ENCODE measurements at places on chromosomes 11 and 22. TPM values are rescaled to one million over a fixed set of nuclear protein-coding genes. Genes with fewer than 3 reads are reported as not detected.
A peak's percentile ranks its signal among the peaks of the same experiment; 100 is the strongest.

DNA sequence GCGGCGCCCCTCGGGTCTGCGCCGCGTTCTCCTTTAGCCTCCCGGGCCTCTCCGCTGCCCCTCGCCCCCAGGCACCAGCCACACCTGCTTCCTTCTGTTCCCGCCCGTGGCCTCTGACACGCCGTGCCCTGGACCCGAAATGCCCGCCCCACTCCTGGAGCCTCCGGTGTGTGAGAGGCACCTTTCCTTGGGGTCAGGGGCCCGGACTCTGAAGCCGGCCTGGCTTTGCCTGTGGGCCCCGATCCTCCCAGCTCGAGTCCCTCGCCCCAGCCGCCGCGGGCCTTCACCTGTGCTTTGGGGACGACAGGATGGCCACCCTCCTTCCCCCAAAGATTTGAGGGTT, 661 bp upstream of the CDPF1 start:
- DNase-seq, result no peak
- peak overlapping the region; percentile 93 for H3K4me3 ChIP-seq
- no peaks in the 10 kb centered on the region for H3K36me3 ChIP-seq
- peaks cover 25% of the 10 kb centered on the region for H3K4me1 ChIP-seq
- peak overlapping the region; percentile 84 for H3K27ac ChIP-seq

- H3K27me3 ChIP-seq, result no peaks in the 10 kb centered on the region
- DNase-seq, result no peak
- H3K4me3 ChIP-seq, result no peak overlapping the region
- H3K36me3 ChIP-seq, result peaks cover 4% of the 10 kb centered on the region
- H3K27ac ChIP-seq, result no peak overlapping the region
Observed at GRCh38 chr11:9838229-9838628, 174.4 kb downstream of the SWAP70 start.

DNA sequence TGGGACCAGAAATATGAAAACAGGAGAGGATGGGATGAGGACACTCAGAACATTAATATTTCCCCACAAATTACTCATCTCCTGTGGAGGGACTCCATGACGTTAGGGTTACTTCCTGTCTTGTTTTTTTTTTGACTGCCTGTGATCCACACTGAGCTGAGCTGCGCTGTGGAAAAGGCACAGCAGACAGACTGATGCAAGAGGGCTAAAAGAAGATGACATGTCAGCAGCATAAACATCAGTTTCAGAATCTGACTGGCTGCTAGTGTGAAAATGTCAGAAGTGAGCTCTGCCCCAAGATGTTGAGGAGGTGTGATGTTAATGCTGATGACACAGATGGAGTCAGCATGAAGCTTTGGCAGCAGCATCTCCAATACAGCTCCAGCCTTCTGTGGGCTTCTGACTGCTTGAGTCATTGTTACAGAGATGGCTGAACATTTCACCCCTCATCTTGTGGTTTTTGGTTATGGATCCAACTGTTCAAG, 286.8 kb downstream of the BLID start:
- no peaks in the 10 kb centered on the region for H3K4me1 ChIP-seq
- no peaks in the 10 kb centered on the region for H3K36me3 ChIP-seq
- H3K27ac ChIP-seq, result no peak overlapping the region
- H3K27me3 ChIP-seq, result no peaks in the 10 kb centered on the region
- no peak for DNase-seq

DNA sequence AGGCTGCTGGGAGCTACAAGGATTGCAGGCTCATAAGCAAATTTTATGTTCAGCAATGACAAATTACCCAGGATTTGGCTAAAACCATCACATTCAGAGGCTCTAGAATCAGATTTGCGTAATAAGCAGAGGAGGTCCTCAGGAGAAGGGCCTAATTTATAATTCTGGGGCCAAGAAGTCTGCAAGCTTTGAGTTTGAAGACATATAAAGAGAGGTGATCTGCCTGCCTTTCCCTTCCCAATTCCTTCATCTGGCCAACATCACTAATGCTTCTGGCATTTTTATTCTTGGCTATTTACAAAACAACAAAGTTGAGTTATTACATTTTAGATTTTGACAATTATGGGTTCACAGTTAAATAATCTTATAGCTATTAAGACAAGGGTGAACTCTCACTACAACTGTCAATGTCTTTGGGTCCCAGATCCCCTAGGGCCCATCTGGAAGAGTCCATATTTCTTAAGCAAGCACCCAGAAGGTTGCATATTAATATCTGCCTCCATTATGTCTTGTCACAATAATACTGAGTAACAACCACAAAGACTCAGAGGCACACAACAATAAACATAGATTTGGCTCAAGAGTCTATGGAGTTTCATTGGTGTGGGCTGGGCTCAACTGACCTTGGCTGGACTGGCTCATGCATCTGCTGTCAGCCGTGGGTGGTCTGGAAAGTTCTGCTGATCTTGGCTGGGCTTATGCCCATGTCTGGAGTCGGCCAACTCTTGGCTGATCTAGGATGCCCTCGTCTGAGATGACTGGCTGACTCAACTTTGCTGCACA, 67.2 kb upstream of the CD82 start:
- H3K27ac ChIP-seq, result no peak overlapping the region
- no peaks in the 10 kb centered on the region for H3K36me3 ChIP-seq
- no peak for DNase-seq
- no peaks in the 10 kb centered on the region for H3K4me1 ChIP-seq
- H3K27me3 ChIP-seq, result peaks cover 7% of the 10 kb centered on the region

DNA sequence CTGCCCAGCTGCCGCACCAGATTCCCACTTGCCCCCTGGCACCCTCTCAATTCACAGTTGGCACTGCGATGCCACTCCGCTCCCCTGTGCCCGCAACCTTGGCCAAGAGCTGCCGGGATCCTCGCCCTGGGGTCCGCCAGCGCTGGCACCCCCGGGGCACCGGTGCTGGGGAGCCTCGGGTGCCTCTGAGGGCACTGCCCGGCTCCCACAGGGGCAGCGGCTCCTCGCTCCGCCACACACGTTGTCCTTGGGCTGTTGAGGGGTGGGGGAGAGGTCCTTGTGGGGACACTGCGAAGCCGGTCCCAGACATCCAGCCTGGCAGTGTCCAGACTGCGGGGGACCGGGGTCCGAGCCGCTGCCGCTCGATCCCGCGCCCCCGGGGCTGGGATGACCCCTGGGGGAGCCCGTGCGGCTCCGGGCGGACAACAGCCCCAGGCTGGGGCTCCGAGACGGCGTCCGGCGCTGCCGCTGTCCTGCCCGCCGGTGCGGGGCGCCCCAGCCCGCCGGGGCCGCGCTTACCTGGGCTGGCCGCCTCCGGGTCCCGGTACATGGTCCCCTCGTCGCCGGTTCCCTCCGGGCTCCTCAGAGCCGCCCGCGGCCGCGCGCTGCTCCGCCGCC, 496 bp downstream of the SYT7 start:
- no peak for DNase-seq
- peaks cover 2% of the 10 kb centered on the region for H3K36me3 ChIP-seq
- no peak overlapping the region for H3K27ac ChIP-seq
- peaks cover 15% of the 10 kb centered on the region for H3K4me1 ChIP-seq
- peak overlapping the region; percentile 82 for H3K4me3 ChIP-seq

DNA sequence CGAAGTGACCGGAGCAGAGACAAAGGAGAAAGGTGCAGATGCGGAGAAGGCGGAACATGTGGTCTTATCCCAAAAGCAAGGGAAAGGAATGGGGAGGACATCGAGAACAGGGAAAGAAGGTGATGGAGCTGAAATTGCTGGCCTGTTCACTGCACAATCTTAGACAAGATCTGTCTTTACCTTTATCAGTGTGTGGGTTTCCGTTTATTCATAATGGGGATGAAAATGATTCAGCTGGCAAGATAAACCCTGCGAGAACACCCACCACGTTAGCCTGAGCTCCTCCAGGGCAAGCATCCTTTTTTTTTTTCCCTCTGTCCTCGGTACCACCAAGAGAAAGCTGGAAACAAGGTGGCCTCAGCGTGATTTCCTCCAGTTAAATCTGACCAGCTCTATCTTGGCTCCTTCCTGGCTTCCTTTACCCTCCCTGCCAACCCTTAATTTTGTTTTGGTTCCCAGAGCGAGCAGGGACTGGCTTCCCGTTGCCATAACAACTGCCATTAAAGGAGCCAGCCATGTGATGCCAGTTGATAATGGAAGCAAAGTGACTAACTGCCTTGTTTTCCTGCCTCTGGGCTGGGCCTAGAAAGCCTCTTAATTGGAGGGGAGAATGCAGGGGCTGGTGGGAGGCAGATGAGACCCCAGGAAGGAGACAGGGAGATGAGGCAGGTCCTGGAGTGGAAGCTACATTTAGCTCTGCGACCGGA, 4.2 kb downstream of the SGSM1 start:
- no peak for DNase-seq
- peaks cover 26% of the 10 kb centered on the region for H3K4me1 ChIP-seq
- peak overlapping the region; percentile 84 for H3K27ac ChIP-seq
- H3K27me3 ChIP-seq, result no peaks in the 10 kb centered on the region
- H3K4me3 ChIP-seq, result no peak overlapping the region

GRCh38 chr11:134333312-134333711, 1.5 kb downstream of the GLB1L2 start:
- H3K4me3 ChIP-seq, result peak overlapping the region; percentile 86
- no peak overlapping the region for H3K27ac ChIP-seq
- peaks cover 31% of the 10 kb centered on the region for H3K27me3 ChIP-seq
- H3K4me1 ChIP-seq, result peaks cover 11% of the 10 kb centered on the region
- DNase-seq, result no peak
- no peaks in the 10 kb centered on the region for H3K36me3 ChIP-seq

GRCh38 chr11:32312865-32313403, 122.4 kb downstream of the WT1 start:
- no peak overlapping the region for H3K27ac ChIP-seq
- no peaks in the 10 kb centered on the region for H3K36me3 ChIP-seq

DNA sequence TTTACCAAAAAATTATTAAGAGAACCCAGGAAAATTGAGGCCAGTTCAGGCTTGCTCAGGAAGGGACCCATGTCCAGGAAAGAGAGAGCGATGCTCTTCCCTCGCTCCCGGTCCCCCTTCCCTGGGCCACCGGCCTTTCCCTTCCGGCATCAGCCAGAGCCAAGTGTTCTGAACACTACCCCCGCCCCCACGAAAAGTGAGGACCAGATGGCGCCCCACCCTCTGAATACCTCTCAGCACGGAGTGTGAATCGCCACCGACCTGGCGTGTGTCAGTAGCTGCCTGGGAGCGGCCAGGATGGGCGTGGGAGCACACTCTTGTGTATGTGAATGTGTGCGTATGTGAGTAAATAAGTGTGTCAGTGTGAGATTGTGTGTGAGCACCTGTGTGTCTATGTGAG, 20.2 kb downstream of the RPS6KA4 start:
- no peak overlapping the region for H3K4me3 ChIP-seq
- H3K27me3 ChIP-seq, result peaks cover 15% of the 10 kb centered on the region
- no peak for DNase-seq
- no peaks in the 10 kb centered on the region for H3K4me1 ChIP-seq
- H3K27ac ChIP-seq, result no peak overlapping the region
- H3K36me3 ChIP-seq, result no peaks in the 10 kb centered on the region

DNA sequence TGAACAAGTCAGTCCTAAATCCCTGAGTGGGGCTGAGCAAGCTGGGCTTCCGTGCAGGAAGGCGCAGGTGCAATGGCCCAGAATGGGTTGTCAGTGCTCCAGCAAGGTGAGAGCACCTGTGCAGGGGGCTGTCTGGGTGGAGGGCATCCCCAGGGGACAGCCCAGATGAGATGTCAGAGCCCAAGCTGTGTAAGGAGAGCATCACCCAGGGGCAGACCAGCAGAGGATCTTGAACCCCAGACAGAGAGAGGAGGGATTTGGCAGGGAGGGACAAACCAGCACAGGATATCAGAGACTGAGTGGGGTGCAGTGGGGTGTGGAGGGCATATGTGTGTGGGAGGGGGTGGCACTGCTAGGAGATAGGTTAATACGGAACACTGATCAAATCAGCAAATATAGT, 114.9 kb upstream of the TMEM45B start:
- H3K4me1 ChIP-seq, result peaks cover 5% of the 10 kb centered on the region
- DNase-seq, result no peak
- peaks cover 3% of the 10 kb centered on the region for H3K36me3 ChIP-seq

DNA sequence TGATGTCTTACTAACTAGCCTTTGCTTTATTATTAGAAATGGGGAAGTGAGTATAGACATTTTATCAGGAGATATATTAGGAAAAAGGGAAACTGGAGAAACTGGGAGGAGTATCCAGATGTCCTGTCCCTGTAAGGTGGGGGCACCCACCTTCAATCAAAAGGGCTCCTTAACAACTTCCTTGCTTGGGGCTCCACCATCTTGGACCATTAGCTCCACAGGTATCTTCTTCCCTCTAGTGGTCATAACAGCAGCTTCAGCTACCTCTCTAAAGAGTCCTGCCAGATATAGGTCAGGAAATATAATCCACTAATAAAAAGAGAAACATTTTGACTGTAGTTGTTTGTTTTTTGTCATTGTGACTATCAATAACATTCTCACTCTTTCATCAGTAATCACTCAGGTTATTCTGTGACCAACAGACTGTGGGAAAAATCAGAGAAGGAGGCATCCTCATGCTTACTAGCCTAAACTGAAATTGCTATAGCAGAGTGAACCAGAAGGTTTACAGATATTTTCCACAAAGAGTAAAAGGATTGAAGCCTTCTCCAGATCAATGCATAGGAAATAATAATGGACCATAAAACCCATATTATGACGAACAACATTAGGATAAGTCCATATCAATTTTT, 10.4 kb downstream of the OR51B4 start:
- H3K36me3 ChIP-seq, result no peaks in the 10 kb centered on the region
- peaks cover 1% of the 10 kb centered on the region for H3K27me3 ChIP-seq
- H3K27ac ChIP-seq, result no peak overlapping the region

DNA sequence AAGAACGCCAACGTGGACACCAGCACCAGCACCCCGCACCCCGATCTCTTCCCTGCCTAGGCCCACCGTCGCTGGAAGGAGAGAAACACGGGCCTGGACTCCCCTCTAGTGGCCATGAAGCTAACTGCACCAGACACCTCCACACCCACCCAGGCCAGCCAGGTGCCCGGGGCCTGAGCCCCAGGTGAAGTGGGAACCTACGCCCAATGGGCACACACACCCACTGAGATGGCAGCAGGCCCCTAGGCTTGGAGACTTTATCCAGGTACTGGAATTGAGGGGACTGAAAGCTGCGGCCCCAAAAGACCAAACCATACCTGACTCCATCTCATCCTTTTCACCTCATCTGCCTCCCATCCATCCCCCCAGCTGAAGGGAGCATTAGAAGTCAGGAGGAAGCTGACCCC, 81.0 kb downstream of the BUD13 start:
- H3K36me3 ChIP-seq, result peaks cover 6% of the 10 kb centered on the region
- DNase-seq, result no peak
- H3K27me3 ChIP-seq, result peaks cover 26% of the 10 kb centered on the region
- no peak overlapping the region for H3K4me3 ChIP-seq

GRCh38 chr11:61783717-61784505, 8.5 kb downstream of the TMEM258 start:
- H3K27me3 ChIP-seq, result no peaks in the 10 kb centered on the region
- H3K4me1 ChIP-seq, result peaks cover 2% of the 10 kb centered on the region
- peak overlapping the region; percentile 31 for H3K4me3 ChIP-seq
- no peak for DNase-seq
- peaks cover 5% of the 10 kb centered on the region for H3K36me3 ChIP-seq

The GRIA4 gene
- not detected for total RNA-seq

The ACER3 gene
- 7.6 TPM for total RNA-seq

The RNF141 gene
- total RNA-seq, result 13.6 TPM
